ENCODE measurements at places on chromosomes 13 and 19.

GRCh38 chr13:63393112-63393511, 1977.5 kb upstream of the PCDH20 start:
- DNase-seq = no peak

GRCh38 chr13:20127562-20128458, 33.0 kb downstream of the GJA3 start:
- peak; percentile 70 for DNase-seq

DNA sequence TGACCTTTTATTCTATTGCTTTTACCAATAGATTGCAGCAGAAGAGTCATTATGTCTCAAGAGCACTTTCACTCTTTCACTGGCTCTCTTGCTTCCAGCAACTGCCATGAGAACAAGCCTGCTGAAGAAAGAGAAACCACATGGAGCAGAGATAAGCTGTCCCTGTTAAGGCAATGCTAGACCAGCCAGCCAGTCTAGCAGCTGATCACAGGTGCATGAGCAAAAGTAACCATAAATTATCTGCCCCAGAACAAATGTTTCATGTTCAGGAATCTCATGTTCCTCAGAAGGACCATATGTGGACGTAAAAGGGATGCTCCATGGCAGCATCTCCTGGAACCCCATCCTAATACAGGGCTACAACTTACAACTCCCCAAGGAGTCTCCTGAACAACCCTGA, 20.4 kb upstream of the DCLK1 start:
- no peak for DNase-seq

DNA sequence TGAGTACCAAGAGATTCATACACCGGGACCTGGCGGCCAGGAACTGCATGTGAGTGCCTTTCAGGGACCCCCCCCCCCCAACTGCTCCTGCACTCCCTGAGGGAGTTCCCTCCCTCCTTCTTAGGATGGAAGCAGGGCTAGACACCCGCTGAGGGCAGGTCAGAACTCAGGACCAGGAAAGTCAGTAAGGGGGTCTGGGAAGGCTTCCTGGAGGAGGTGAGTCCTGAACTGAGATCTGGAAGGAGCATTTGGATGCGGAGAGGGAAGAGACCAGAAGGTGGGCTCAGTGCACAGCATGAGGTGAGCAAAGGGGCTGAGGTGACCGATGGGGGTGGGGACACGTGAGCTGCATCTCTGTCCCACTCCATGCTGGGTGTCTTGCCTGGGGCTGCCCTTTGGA, 10.5 kb upstream of the HNRNPUL1 start:
- DNase-seq = no peak

DNA sequence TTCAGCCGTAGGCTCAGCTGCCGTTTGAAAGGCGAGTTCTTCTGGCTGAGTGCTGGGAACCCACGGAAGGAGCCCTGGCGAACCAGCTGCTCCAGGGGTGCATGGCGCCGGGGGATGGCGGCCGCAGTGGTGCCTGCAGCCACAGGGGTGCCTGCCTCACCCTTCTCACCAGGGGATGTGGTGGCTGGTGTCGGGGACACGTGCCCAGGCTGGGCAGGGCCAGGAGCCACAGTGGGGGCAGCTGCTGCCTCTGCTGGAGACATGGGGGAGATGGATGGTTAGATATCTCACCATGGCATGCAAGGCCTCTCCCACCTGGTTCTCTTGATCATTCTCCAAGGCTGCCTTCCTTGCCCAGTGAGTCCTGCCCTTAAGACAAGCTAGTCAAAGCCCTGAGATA, 17.1 kb downstream of the NUMBL start:
- DNase-seq = no peak

GRCh38 chr13:83780227-83780626, 102.0 kb downstream of the SLITRK1 start:
- DNase-seq = no peak

- no peak for DNase-seq
Observed at GRCh38 chr19:39810424-39810823, 23.5 kb downstream of the DYRK1B start.

GRCh38 chr13:96473526-96474180, 383.7 kb downstream of the HS6ST3 start:
- DNase-seq = no peak

DNA sequence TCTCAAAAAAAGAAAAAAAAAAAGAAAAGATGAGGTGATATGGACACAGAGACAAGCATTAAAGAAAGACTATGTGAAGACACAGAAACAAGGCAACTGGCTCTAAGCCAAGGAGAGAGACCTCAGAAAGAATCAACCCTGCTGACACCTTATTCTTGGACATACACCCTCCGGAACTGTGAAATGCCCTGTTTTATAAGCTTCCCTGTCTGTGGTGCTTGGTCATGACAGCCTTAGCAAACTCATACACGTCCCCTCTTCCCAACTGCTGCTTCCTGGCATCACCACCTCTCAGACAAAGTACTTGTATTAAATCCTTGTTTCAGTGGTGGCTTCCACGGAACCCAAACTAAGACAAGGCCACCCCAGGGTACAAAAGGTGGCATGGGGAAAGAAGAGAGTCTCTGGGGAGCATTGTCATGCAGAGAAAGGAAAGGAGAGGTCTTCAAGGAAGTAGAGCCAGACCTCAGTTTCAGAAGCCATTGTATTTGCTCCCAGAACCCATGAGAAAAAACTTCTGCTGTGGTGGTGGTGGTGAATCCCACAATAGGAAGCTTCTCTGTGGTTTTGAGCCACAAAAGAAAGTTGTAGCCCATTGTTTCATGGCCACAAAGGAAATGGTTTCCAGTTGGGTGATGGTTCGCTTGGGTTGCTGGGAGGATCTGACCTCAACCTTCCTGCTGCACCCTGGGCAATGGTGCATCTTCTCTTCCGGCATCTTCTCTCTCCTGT, 16.3 kb upstream of the TSPAN16 start:
- DNase-seq = no peak

- DNase-seq = no peak
Observed at GRCh38 chr13:98838776-98839175, 86.3 kb upstream of the SLC15A1 start.

DNA sequence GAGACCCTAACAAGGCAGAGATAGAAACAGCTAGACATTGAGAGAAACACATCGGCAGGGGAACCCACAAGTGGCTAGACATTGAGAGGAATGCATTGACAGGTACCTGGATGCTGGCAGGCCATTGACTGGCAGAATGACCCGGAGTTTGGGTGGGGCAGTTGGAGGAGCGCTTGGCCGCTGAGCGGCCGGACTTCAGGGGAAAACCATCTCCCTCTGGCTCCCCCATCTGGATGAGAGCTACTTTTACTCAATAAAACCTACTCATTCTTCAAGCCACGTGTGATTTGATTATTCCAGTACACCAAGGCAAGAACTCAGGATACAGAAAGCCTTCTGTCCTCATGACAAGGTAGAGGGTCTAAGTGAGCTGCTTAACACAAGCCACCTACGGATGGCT, 473.4 kb downstream of the SLITRK5 start:
- no peak for DNase-seq

DNA sequence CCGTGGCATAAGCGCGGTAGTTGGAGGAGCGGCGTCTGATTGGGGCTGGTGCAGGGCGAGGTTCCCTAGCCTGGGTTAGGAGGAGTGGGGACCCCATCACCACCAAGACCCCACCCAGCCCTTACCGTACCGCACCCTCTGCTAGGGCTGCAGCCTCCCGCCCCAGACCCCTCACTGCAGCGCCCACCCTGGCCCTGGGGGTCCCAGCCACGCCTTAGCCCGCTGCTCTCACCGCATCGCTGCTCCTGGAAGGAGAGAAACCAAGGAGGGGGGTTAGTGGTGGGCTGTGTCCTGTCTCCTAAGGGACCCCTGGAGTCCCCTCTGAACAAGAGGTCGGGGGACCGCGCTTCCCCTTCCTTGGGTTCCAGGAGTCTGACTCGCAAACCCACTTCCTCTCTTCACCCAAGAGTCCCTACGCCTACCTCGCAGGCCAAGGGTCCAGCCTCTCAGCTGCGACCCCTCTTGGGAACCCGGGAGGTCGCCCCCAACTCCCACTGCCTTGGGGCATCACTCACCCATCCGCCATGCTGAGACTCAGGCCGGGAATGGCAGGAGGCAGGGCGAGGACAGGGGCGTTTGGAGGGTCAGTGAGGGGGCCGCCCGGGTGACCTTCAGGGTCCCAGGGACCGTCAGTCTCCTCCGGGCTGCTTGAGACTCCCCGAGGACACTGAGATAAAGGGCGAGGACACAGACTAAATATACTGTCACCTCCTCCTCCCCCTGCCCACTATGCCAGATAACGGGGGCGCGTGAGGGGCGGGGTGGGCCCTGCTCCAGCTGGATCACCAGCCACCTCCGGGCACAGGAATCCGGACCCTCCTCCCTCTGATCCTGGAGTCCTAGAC, at the start of gene TNNI3:
TNNI3 (minus strand) TSS at position 669 of the 845 bp plus-strand sequence; CDS start at position 526, 143 bp downstream.
- DNase-seq = no peak

DNA sequence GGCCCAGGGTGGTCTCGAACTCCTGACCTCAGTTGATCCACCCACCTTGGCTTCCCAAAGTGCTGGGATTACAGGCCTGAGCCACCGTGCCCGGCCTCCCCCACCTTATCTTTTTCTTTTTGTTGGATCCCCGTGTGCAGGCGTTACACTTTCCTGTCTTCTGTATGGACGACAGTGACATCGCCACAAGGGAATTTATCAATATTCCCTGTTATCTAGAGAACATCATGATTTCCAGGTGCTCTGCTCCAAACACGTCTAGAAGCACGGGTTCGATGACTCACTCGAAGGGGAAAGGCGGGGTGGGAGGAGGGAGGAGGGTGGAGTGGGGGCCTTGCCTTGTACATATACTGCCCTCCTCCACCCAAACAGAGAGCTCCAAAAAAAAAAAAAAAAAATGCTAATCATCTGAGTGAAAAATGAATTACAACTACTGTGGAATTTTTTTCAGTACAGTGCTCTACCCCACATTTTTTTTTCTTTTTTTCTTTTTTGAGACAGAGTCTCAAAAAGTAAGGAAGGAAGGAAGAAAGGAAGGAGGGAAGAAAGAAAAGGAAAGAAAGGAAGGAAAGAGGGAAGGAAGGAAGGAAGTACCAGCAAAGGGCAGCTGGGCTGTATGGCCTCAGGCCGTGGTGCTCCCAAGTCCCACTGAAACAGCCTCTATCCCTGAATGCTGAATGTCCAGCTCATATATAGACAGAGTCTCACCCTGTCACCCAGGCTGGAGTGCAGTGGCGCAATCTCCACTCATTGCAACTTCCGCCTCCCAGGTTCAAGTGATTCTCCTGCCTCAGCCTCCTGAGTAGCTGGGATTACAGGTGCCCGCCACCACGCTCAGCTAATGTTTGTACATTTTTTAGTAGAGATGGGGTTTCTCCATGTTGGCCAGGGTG, 36.8 kb downstream of the INSR start:
- DNase-seq = no peak

GRCh38 chr13:22451327-22451741, 729.4 kb upstream of the SGCG start:
- DNase-seq = peak; percentile 13

- DNase-seq = no peak
Observed at GRCh38 chr19:46950526-46951170, 69.0 kb upstream of the NPAS1 start.

GRCh38 chr19:5575590-5575989, 7.8 kb upstream of the TINCR start:
- DNase-seq = no peak

DNA sequence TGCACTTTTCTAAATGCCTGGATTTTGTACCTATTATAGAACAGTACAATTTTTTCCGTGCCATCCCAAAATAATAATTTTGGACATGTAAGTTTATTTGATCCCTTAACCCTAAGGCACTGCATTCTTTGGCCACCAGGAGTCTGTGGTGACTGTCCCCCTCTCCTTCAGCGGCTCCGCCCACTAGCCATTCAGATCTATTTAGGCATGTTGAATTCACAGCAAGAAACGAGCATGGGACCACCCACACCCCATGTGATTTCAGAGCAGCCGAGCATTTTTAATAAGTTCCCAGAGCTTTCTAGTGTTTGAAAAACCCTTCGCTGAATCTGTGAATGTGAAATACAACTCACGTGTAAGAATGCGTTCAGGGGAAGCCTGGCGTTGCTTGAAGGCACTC, 567.5 kb downstream of the MYO16 start:
- DNase-seq = no peak

DNA sequence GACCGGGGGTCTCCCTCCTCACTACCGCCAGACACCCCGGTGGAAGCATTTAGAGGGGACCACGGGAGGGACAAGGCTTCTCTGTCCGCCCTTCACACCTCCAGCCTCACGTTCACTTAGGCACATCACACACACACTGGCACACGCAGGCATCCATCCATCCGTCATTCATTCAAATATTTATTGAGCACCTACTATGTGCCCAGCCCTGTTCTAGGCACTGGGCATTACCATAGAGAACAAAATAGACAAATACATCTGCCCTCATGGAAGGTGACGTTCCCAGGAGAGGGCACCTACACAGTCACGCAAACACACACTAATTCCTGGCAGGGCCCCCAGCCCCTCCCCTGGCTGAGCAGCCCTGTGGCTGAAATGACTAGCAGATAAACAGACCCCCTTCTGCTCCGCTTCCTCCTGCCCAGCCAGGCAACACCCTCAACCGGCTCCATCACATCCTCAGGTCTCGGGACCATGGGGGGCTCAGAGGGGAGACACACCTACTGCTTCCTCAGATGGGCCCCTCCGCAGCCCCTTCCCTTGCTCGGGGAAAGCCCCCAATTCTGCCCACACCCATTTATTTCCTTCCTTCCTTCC, 3.7 kb upstream of the NOP53 start:
- no peak for DNase-seq

DNA sequence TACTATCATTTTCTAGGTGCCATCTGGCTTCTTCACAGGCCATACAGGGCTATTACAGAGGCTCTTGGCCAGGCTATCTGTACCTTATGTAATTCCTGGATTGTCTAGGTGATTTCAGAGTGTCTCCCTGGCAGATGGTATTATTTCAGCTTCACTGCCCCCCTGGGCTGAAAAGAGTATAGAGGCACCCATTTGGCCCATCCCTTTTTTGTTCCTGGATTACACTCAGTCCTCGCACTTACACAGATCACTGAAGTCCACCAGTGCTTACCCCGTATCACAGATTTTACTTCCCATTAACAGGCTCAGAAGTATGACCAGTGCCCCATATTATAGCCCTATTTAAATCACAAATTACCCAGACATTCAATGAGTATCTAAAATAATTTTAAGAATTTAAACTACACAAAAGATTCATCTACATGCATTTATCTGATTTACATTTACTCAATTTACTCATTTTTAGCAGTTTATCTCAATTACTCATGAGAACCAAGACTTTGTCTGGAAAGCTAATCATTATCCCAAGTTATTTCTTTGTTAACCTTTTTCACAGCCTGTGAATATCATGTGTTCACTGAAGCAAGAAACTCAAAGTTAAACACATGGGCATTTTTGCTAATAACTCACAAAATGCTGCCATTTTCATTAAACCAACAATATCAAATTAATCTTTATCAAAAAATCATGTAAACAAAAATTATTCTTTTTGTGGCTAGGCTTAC, 121.0 kb downstream of the PCDH20 start:
- DNase-seq = no peak
